ENCODE measurements at places on chromosomes 11 and 22.

DNA sequence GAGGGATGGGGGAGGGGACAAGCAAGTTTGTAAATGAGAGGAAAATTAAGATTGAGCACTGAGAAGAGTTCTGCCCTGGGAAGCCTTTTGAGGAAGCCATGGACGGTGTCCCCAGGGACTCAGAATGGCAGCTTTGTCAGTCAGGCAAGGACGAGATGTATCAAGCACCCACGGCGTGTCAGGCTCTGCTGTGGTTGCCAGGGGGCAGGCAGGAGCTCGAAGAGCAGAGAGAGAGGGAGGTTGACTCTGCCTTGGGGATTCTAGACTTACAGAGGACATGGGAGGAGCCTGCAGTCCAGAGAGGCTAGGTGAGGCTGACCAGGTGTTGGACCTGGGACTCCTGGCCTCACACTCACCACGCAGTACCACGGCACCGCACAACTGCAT, 29.1 kb upstream of the SYT7 start:
- no peak for DNase-seq

GRCh38 chr22:26781596-26781995, 124.2 kb downstream of the MIAT start:
- DNase-seq: no peak

- no peak for DNase-seq
Observed at GRCh38 chr11:16317712-16318111, 38.6 kb downstream of the SOX6 start.

DNA sequence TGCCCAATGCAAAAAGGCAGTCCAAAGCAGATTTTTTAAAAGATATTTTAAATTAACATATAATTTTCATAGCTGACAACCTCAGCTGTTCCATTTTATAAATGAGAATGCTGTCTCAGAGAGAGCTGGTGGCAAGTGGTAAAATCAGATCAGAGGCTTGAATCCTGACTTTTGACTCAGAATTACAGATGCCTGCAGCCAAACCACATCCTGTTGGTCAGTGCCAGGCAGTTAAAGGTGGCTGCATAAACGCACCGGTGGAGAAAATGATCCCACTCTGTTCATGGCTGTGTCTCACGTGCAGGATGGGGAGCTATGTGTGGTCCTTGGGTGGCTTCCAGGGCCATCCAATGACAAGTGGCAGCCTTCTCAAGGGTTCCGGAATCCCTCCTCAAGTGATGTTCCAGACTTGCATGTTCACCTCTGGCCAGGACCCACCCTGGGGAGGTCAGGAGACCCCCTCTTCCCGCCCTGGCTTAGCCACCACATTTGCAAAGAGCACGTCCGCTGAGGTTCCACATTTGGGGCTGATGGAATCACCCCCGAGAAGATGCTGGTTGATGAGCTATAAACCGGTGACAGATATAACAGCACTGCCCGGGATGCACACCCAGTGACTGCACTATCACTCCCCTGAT, 155.5 kb downstream of the SHANK2 start:
- DNase-seq: no peak

DNA sequence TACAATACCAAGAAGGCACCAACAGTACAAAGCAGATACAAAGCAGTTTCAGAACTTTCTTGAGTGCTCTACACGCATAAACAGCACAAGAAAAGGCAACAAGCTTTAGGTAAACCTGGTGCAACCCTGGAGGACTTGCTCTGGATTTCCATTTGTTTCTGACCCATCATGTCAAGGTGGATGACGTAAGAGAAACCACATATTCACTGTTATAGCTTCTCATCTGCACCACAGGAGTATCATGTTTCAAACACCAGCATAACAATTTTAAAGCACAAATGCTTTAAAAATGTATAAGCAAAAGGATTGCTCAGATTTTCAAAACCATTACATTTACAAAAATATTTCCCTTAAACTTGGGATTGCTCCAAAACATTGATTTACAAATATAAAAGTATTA, 25.0 kb upstream of the YPEL1 start:
- DNase-seq: no peak

- no peak for DNase-seq
Observed at GRCh38 chr11:83456566-83456965, 170.4 kb upstream of the CCDC90B start.

DNA sequence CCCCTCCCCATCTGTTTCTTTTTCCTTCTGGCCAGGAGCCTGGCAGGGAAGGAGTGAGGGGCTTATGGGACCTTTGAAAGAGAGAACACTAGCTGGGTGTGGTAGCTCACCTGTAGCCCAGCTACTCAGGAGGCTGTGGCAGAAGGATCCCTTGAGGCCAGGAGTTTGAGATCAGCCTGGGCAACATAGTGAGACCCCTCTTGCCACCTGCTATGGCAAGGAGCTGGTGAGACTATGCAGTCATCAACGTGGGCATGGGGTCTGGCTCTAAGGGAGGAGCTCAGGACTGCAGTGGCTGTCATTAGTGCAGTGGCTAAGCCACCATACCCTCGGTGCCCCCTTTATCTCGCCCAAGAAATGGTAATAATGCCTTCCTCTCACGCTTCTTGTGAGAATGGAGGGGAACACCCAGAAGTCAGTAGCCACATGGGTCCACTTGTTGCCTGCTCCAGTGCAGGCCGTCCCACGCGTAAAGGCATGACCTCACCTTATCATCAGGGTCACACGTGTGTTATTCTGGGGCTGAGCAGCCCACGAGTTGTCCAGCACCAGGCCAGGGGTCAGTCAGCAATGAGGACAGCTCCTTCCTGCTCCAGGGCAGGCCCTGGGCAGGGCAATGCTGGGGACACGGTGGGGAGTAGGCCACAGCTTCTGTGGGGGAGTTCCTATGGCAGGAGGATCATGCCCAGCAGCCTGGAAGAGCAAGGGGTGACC, 27.7 kb upstream of the TEF start:
- DNase-seq: no peak

DNA sequence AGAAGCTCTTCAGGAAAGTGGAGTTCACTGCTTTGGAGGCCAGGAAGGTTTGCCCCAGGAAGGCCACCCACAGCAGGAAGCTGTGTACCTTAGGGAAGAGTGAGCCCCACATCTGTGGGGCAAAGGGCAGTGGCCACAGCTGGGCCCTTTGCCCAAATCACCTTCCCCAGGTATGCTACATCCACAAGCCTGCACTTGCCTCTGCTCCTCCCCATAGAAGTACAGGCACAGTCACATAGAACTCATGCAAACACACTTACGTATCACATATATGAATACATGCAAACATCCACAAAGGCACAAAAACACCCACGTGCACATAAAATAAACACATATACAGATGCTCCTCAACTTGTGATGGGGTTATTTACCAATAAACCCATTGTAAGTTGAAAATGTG, 2.1 kb downstream of the TRIM29 start:
- no peak for DNase-seq

- no peak for DNase-seq
Observed at GRCh38 chr11:66293352-66293751, 1.7 kb downstream of the TMEM151A start.

DNA sequence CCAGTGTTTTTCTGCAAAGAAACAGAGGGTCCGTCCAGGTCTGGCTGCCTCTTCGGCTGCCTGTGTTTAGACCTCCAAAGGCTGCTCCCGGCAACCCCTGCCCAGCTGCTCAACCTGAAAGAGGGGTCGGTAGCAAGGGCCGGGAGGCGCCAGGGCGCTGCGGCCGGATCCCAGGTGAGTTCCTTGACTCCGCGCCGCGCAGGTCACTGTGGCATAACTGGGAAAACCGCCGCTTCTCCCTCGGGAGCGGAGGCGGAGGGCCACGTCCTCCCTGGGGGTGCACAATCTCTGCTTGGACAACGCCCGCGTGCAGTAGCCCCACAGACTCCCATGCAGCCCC, 1.0 kb upstream of the BRSK2 start:
- DNase-seq: no peak
